SHP77 treated with DMSO at 0.1 percent for 48 hours (cell line): ENCODE measurements at places on chromosomes 3 and 15.

GRCh38 chr3:116425126-116425525, 20.2 kb downstream of the LSAMP start:
- DNase-seq = peak; percentile 40

DNA sequence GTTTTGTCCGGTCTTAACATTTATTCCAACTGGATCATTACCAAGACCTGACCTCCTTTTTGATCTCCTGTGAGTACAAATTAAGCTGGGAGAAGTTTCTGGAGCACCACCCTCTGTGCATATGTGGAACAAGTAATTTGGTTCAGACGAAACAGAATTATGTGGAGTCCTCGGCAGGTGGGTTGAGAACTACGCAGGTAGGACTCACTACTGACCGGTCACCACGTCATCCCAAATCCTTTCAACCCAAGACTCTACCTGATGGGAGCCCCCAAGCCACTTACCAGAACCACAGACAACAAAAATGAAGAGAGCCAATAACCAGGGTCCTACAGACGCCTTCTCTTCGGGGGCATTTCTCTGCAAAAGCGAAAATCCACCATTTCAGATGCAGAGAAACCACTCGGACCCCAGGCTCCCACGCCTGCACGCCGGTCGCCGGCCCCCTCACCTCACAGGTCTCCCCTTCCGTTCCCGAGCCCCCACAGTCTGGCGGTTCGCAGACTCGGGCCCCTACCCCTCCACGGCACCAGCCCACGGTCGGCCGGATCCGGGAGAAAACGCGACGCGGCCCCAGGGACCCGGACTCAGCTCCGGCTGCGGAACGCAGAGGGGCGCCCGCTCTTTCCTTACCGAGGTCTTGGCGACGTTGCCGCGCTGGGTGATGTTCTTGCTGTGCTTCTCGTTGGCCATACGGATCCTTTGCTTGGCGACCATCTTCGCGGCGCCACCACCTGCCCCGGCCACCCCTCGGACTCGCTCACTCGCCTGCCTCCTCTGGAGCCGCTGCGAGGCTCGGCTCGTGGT, 674 bp downstream of the SERP1 start:
- no peak for DNase-seq

GRCh38 chr3:46609212-46609721, 3.1 kb upstream of the FAM240A start:
- DNase-seq = no peak

DNA sequence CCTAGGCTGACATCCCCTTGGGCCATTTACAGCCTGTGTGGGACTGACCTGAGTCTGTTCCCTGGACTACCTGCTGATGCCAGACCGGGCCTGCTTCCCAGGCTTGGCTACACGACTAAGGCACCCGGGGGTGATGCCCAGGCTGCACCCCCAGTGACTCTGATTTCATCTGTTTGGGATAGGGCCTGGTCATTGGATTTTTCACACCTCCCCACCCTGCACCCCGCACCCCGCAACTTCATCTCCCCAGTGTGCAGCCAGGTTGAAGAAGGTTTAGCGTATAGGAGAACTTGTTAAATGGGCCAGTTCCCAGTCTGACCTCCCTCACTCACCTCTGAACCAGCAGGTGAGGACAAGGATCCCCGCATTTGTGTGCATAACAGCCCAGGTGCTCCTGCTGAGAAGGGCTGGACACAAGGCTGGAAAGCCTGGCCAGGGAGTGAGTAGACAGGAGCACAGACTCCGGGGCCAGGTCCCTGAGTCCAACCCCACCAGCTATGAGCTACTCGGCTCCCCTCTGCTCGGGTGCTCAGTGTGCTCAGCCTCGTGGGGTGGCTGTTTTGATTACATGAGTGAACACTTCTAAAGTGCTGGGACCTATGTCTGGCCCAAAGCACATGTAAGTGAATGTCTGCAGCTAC, 18.5 kb downstream of the SLC6A20 start:
- DNase-seq = no peak

DNA sequence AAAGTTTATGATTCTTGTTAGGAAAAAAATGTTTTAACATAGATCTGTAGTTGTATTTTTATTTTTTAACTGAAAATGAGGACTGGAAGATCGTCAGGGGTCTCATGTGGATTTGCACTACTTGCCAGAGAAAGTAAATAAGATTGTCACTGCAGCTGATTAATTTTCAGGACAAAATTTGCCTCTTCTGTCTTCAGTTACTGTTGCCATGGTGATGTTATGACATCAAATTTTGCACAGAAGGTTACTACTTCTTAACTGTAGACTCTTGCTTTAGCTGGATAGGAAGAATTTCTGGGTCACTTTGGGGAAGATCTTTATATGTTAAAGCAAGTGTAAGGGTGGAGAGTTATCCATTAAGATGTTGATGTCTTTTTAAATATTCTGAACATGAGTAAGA, 82.2 kb upstream of the WDR72 start:
- no peak for DNase-seq

DNA sequence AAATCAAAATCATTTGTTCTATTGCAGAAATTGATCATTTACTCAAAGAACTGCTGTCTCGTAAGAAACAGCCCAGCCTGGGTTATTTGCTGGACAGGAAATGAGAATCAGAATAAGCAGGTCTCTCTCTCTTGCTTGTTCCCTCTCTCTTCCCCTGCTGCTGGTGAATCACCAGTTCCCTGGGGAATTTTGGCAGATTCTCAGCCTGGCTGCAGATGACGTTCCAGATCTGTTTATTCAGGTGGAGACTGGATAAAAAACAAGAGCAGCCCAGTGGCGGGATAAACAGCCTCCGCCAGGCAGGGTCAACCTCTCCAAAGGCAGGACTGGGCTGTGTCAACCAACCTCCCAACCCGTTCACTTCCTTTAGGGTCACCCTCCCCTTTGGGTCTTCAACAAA, 72.1 kb downstream of the LRIG1 start:
- peak; percentile 94 for DNase-seq

GRCh38 chr3:39015418-39015817, 36.3 kb downstream of the SCN11A start:
- DNase-seq = no peak

DNA sequence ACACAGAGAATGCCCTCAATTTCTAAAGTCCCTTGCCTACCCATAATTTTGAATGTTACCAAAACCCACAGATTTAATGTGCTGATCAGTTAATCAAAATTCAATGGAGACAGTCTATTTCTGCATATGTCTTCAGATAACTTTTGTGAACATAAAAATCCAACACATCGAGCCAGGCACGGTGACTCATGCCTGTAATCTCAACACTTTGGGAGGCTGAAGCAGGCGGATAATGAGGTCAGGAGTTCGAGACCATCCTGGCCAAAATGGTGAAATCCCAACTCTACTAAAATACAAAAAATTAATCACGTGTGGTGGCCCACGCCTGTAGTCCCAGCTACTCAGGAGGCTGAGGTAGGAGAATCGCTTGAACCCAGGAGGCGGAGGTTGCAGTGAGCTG, 49.3 kb downstream of the PEAK1 start:
- DNase-seq = no peak
